ENCODE measurements at places on chromosomes 1 and 21.
A peak's percentile ranks its signal among the peaks of the same experiment; 100 is the strongest.

- DNase-seq = no peak
Measured at GRCh38 chr1:191963286-191963685, 195.0 kb upstream of the RGS18 start.

- no peak for DNase-seq
Measured at GRCh38 chr1:62362926-62363325, 43.7 kb upstream of the KANK4 start.

DNA sequence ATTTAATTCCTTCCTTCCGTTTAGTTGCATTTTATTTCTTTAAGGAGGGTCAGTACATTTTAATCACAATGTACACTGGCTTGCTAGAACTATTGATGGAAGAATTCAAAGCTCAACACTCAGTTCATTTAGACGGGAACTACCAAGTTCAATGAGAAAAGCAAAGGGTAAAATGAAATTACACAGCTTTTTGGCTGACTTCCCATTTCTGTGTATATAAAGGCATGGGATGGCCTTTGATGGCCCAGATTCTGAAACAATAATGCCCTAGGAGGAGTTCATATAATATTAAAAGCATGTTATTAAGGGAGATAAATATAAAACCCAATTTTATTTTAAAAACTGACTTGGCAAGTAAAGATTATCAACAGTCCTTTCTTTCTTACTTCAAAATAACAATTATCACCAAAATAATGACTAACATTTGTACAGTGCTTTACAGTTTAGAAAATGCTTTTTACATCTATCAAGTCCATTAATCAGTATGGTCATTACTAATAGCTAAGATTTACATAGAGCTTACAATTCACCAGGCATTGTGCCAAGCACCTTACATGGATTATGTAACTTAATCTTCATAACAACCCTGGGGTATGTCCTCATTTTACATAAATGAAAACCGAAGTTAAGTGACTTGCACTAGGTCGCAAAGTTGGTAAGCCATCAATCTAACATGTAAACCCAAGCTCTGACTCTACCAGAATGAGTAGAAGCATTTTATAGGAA is 402.4 kb downstream of the OMA1 start:
- no peak for DNase-seq

DNA sequence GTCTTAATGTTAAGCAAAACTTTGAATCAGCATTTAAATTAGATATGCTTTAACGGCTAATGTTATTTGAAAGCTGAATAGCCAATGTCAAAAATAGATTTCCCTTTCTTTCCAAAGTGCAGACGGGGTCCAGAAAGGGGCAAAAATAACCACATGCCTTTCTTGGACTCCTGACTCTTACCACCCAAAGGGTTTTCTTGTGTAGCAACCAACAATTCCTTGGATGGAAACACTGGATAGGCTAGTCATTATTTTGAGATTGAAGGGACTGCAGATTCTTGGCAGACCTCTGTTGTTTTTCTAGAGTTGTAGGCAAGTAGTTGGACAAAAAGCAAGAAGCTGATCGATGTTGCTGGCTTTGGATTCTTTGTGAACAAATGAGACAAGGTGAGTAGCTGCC is 107.0 kb downstream of the MRPS6 start:
- no peak for DNase-seq

GRCh38 chr1:95583661-95584210 is 349.7 kb downstream of the RWDD3 start:
- DNase-seq = no peak

- no peak for DNase-seq
Measured at GRCh38 chr1:153288634-153289275, 24.0 kb downstream of the PGLYRP3 start.

DNA sequence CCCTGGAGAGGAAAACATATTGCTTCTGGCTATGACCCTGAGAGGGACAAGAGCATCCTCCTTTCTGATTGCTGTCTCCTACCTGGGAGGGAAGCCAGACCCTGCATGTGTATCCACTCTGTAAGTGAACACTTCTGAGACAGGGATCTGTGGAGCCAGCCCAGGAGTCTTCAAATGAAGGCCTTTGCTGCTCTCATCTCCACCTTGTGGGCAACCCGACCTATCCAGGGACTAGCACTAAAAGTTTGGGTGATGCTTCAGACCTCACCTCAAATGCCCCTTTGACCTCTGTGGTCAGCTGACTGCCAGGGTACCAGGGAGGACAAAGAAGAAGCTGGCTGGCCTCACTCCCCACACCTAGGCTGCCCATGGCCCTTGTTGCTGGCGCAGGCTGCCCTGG is 64.7 kb downstream of the KCND3 start:
- no peak for DNase-seq

DNA sequence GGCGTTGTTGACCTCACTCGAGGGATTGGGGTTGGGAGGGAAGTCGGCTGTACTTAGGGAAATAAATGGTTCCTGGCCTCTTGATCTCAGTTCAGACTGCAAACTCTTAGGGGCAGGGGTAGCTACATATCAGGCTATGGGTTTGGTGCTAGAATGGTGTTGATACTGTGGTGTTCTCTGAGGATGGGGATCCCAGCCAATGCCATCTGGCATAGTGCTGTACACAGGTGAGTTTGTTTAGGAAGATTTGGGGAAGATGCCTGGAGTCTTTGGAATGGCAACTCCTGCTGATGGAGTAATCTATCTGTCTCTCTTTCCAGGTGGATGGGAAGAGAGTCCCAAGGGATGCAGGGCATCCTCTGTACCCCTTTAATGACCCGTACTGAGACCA is 14.3 kb upstream of the NASP start:
- no peak for DNase-seq

DNA sequence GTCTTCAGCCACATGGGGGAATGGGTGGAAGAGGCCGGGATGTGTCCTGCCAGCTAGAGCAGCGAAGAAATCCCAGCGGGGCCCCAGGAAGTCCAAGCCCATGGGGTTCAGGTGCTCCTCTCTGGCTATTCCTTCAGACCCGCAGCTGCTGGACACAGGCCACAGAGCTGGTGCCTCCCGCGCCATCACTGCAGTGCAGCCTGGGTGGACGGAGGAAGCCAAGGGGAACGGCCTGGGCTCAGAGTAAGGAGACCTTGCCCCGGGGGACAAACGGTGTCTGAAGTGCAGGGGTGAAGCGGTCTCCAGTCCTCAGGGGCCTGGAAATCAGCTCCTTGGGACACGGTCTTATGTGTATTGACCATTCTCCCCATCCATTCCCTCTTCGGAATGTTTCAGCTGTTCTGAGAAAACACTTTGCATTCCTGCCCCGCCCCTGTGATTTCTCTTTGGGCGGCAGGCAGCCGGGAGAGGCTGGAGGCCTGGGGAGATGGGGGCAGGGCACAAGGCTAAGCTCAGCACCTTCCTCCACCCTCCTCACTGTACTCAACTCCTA is 18.4 kb downstream of the MTHFR start:
- DNase-seq = no peak

DNA sequence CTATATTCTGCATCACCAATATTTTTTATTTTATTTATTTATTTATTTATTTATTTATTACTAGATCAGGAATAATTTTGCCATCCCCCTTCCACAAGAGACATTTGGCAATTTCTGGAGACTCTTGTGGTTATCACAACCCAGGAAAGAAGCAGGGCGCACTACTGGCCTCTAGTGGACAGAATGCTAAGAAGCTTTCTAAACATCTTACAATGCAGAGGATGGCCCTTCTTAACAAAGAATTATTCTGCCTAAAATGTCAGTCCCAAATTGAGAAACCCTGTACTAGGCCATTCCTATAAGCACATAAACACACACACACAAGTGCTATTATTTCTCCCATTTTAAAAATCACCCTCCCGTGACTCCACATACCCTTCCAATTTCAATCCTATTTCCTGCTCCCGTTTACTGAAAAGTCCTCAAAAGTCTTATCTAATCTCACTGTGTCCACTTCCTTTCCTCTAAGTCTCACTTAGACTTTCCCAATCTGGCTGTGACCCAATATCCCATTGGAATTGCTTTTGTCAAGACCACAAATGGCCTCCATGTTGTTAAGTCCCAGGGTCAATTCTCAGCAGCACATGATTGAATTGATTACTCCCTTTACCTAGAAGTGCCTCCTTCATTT is 43.7 kb upstream of the RNF11 start:
- peak; percentile 55 for DNase-seq

GRCh38 chr1:224726441-224727182 is 110.5 kb downstream of the CNIH3 start:
- DNase-seq = no peak

DNA sequence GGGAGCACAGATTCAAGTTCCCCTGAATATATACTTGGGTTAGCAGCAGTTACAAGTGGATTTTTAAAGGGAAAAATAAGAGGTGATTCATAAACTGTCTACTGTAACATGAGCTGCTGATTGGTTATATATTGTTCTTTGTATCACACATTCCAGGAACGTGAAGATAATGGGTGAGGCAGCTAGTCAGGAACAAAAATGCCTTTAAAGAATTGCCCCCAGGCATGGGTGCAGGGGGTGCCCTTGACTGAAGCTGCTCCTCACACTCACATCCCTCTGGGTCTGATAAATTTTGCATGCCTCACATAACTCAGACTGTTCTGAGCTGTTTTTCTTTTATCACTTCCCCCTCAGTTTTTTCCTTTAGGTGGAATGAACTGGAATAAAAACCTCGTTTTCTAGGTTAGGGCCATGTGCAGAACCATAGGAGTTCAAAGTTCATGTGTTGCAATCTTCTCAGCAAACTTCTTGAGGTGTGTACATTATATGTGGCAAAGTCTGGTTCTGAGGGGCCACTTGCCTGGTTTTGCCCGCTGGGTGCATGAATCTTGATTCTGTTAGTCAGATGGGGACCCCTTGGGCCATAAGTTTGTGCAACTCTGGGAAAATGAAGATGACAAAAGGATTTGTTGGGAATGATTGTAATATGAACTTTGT is 21.1 kb downstream of the TBX19 start:
- no peak for DNase-seq

DNA sequence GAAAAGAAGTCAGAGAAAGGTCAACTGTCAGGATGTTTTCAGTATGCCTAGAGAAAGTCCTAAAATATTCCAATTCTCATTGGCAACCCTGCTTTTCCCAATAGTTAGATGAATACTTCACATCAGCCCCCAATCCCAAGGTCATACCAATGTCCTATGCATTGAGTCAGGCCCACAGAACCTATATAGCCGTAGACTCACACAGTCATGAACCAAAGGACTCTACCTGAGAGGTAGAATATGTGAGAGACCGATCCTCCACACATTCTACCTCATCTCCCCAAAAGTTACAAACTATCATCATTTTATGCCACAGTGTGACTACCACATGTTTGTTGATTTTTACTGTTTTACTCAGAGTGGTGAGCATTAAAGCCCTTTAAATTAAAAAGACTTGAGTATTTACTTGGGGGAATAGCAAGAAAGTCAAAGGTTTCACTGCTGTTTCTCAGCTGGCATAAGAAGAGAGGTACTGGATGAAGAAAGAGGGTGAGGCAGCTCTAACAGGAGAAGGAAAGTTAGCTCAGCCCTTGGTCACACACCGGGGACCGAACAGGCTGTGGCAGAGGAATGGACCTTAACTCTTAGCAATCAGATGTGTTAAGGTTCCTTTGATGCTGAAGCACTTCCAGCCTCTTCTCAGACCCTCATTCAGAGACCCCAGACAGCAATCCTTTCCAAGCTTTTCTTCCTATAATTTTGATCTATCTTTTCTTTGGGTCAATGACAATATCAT is 937 bp downstream of the CD48 start:
- no peak for DNase-seq

DNA sequence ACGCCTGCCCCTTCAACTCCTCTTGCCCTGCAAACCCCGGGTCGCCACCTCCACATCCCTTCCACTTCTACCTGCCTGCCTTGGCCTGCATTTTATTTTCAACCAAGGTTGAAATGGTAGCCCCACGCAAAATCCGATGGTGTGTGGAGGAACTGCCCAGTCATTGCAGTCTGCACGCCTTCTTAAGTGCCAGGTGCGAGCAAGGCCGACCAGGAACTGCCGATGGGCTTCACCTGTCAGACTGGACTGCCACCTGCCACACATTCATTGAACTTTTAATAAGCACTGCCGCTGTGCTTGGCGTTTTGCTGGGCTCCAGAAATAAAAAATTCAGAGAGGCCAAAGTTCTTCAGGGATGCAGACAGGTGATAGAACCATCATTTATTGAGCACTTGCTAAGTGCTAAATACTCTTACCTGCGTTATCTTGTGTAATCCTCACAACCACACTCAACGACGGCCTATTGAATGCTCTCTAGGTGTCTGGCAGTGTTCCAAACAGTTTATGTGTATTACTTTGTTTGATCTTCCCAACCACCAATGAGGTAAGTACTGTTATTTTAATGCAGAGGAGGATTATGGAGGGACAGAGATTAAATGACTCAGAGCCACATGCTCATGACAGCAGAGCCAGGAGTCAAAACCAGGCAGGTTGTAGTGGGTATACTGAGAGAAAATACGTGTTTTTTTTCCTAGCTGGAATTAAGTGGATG is 36.2 kb downstream of the CACHD1 start:
- DNase-seq = peak; percentile 59

DNA sequence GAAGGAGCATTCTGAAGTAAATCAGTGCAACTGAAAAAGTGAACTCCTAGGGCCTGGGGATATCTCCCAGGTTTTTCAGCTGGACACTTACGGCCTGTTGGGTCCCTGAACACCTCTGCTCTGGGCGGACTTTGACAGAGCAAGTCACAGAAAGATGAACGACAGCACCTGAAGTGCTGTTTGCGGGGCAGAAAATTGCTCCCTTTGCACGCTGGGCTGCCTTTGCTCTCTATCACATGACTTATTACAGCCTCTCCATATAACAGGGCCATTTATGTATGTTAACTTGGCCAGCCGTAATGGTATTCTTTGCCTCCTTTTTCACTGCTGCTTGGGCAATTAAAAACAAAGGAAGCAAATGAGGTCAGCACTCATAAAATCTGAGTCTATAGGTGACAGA is 332.9 kb downstream of the BARHL2 start:
- DNase-seq = no peak

GRCh38 chr1:169081503-169082123 is 24.9 kb upstream of the ATP1B1 start:
- DNase-seq = no peak

DNA sequence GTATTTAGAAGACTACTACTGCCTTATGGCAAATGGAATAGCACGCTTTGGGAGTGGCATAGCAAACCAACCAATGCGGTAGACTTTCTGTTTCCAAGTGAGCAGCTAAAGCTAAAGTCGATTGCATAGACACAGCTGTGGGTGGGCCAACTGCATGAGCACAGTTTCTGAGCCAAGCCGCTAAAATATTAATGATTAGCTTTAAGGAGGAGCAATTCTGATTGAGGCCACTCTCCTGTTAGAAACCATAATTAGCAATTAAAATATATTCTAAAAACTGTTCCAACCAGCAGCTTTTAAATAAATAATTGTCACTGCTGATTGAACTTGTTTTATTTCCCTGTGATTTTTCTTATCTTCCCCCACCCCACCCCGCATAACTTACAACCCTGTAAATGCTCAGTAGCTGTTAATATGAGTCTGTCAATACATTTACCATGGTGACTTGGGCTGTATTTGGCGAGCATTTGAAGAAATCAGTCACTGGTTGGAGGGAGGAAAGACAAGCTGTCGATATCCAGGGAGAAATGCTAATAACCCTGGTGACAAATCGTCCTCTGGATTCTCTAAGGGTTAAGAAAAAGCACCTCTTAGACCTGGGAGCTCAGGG is 32.2 kb downstream of the RNF220 start:
- no peak for DNase-seq

Data from CD4-positive, alpha-beta T cell treated with Interleukin-4 for 4 hours (primary cell).